Neural crest cell (in vitro differentiated cells): ENCODE measurements at places on chromosomes 3 and 15.
A peak's percentile ranks its signal among the peaks of the same experiment; 100 is the strongest.

- H3K36me3 ChIP-seq = peaks cover 13% of the 10 kb centered on the region
- no peak for DNase-seq
- H3K27ac ChIP-seq = peak overlapping the region; percentile 13
- H3K27me3 ChIP-seq = no peaks in the 10 kb centered on the region
- H3K4me3 ChIP-seq = peak overlapping the region; percentile 4
Measured at GRCh38 chr15:99253381-99254090, 2.3 kb downstream of the LRRC28 start.

DNA sequence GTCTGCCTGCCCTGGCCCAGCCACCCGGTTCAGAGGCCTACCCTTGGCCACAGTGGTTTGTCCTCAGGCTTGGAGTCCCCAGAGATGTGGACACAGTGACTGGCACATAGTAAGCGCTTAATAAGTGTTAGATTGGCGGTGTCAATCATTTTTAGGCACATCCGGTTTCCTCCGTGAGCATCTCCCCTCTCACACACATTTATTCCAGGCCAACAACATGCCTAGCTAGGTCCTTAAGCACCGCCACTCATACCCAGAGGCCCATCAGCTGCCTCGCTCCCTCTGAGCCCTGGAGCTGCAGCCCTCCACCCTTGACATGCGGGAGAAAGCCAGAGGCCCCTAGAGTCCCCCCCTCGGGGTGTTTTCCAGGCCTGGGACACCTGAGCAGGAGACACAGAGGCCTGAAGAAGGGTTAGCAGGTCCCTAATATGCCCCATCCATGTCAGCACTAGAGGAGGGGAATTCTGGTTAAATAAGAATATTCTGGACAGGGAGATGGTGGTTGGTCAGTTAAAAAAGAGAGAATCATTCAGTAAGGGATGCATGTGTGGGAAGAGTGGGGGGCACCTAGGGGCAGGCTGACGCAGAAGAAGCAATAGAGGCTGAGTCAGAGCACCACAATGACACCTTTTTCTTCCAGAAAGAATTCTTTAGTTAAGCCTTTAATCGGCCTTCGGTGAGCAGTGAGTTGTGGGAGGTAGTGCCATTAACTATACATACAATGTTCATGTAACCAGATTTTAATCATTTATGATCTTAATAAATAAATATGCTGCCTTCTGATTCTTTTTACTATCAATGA, 22.3 kb downstream of the NR2F2 start:
- peaks cover 80% of the 10 kb centered on the region for H3K4me1 ChIP-seq
- peak overlapping the region; percentile 89 for H3K27ac ChIP-seq
- no peaks in the 10 kb centered on the region for H3K36me3 ChIP-seq
- peaks cover 70% of the 10 kb centered on the region for H3K27me3 ChIP-seq
- H3K4me3 ChIP-seq = peak overlapping the region; percentile 83
- DNase-seq = no peak

DNA sequence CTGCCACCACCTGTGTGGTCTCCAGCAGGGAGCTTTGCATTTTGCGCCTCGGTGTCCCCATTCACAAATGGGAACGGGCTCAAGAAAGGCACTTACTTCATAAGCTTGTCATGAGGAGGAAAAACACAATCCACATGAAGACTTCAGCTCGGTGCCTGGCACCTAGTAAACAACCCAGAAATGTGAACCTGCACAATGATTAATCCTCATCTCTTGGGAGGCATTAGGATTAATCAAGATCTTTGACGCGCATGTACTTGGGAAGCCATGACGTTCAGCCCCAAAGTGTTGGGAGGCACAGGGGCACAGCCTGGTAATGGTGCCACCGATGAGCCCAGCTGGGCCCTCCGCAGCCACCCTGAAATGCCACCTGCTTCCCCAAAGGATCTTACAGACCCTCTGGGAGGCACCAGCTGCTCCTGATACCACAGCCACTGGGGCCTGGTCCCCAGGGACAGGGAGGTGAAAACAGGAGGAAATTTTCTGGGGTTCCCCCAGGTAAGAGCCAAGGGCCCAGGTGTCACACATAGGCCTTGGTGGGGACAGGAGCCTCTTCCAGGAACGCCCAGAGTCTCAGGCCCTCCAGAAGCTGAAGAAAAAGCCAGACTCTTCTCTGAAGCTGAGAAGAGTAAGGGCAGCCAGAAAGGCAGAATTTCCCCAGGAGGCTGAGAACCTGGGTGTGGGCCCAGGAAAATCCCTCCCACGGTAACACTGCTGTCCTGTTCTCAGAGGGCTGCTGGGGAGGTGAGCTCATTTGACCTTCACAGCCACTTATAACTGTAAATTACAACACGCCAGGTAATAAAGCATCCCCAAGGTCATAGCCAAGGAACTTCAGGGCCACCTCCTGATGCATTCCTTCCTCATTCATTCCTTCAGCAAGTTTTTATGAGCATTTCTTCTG, 507.5 kb downstream of the SHQ1 start:
- no peaks in the 10 kb centered on the region for H3K36me3 ChIP-seq
- DNase-seq = no peak
- no peaks in the 10 kb centered on the region for H3K27me3 ChIP-seq
- H3K4me3 ChIP-seq = no peak overlapping the region
- H3K27ac ChIP-seq = no peak overlapping the region

DNA sequence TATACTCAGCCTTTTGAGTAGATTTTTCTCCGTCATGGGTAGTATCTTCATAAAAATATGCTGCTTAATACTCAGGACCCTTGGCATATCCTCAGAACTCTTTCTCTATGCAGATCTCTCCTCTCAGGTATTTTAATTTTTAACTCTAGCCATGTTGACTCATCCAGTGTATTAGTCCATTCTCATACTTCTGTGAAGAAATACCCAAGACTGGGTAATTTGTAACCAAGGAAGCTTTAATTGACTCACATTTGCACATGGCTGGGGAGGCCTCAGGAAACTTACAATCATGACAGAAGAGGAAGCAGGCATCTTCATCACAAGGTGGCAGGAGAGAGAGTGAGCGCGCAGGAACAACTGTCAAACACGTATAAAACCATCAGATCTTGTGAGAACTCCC, 129.3 kb upstream of the CD96 start:
- no peaks in the 10 kb centered on the region for H3K36me3 ChIP-seq
- no peaks in the 10 kb centered on the region for H3K27me3 ChIP-seq
- no peak for DNase-seq
- no peak overlapping the region for H3K27ac ChIP-seq
- H3K4me3 ChIP-seq = no peak overlapping the region
- no peaks in the 10 kb centered on the region for H3K4me1 ChIP-seq

DNA sequence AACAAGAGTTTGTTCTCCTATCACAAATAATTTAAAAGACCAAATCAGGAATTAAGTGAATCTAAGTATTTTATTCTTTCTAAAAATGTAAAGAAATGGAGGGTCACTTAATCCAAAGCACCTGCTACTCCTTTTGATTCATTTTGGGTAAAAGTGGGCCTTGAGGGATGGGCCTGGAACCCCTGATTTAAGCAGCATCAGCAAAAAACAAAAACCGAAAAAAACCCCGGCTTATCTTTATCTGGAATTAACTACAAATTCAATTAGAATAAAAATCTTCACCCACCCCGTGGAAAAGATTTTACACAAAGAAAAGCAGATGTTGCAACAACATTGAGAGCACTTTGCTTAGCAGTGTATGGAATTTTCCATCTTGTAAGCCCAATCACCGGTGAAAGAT, 1018.2 kb downstream of the MCTP2 start:
- no peak overlapping the region for H3K27ac ChIP-seq
- no peak for DNase-seq
- H3K4me3 ChIP-seq = no peak overlapping the region
- H3K27me3 ChIP-seq = no peaks in the 10 kb centered on the region

DNA sequence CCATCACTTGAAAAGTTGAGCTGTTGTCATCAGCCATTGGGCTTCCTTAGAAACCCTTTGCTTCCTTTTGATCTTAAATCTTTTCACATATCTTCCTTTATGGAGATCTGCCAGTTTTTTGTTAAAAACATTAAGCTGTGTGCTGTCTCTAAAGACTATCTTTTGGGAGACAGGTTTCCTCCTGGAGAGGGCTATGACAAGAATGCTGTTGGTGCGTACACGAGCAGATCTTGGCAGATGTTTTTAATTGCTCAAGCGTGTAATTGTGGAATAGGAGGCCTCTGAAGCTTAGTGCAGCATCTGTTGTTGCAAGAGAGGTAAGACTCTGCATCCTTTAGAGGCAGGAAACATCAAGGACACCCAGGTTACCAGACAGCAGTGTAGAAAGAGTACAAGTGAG, 56.8 kb downstream of the PHLDB2 start:
- H3K27me3 ChIP-seq = no peaks in the 10 kb centered on the region
- H3K4me3 ChIP-seq = no peak overlapping the region
- H3K27ac ChIP-seq = no peak overlapping the region
- no peak for DNase-seq
- H3K36me3 ChIP-seq = peaks cover 26% of the 10 kb centered on the region
- peaks cover 30% of the 10 kb centered on the region for H3K4me1 ChIP-seq

GRCh38 chr15:72570059-72570458, 84.4 kb upstream of the GOLGA6B start:
- H3K36me3 ChIP-seq = peaks cover 11% of the 10 kb centered on the region
- H3K27me3 ChIP-seq = no peaks in the 10 kb centered on the region
- no peak for DNase-seq
- H3K4me3 ChIP-seq = no peak overlapping the region
- H3K27ac ChIP-seq = no peak overlapping the region
- H3K4me1 ChIP-seq = no peaks in the 10 kb centered on the region

DNA sequence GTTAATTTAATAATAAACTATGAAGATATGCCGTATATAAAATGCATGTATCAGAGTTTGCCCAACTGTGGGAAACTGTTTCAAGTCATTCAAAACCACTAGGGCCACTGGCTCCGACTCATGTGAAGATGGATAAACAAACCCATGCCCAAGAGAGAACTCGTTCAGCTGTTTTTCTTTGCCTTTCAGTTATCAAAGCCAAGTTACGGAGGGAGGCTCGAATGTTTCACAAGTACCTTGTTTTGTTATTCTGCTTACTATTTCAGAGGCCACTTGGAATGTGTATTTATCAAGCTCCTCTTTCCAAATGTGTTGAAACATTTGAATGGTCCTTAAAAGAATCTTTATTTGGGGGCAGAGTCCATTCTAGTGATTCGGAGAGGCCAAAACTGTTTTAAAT, 82.1 kb downstream of the DUT start:
- H3K36me3 ChIP-seq = peaks cover 9% of the 10 kb centered on the region
- no peak for DNase-seq
- H3K4me1 ChIP-seq = no peaks in the 10 kb centered on the region
- H3K27ac ChIP-seq = no peak overlapping the region
- H3K4me3 ChIP-seq = no peak overlapping the region

DNA sequence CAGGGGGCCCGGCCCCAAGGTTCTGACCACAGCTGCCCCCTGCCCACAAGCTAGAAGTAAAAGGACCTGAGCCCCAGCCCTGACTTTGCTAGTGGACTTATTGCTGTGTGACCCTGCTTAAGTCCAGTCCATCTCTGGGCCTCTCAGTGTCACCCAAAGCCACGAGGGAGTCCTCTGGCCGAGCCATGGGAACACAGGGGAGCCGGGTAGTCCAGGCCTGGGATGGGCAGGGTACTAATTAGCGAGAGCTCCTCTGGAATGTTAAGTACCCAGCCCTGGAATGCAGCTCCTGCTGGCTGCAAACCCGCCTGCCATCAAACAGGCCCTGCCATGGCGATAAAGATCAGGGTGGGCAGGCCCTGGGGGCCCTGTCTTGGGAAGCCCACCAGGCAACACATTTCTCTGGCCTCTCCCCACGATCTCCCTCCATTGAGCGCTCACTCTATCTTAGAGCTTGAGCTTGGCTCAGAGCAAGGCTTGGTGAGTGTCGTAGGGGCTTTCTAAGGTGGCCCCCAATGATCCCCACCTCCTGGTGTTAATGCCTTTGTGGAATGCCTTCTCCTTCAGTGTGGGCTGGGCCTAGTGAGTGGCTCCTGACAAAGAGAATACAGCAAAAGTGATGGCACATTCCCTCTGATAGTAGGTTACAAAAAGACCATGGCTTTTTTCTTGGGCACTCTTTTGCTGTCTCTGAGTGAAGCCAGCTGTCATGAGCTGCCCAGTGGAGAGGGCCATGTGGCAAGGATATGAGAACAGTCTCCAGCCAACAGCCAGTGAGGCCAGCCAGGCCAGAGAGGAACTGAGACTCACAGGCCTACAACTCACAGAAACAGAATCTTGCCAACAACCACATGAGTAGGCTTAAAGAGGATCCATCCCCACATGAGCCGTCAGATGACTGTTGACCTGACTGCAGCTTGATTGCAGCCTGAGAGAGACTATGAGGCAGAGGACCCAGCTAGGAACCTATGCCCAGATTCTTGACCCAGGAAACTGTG, 133.1 kb downstream of the SMAD6 start:
- H3K4me3 ChIP-seq = no peak overlapping the region
- H3K27me3 ChIP-seq = no peaks in the 10 kb centered on the region
- no peaks in the 10 kb centered on the region for H3K36me3 ChIP-seq
- H3K4me1 ChIP-seq = peaks cover 5% of the 10 kb centered on the region
- DNase-seq = no peak
- no peak overlapping the region for H3K27ac ChIP-seq

- peak; percentile 14 for DNase-seq
- peak overlapping the region; percentile 14 for H3K4me3 ChIP-seq
- H3K36me3 ChIP-seq = peaks cover 6% of the 10 kb centered on the region
- H3K27me3 ChIP-seq = peaks cover 4% of the 10 kb centered on the region
- H3K4me1 ChIP-seq = peaks cover 40% of the 10 kb centered on the region
Measured at GRCh38 chr15:70406617-70407335, 309.1 kb upstream of the TLE3 start.

GRCh38 chr3:195738274-195739044, 17.7 kb downstream of the MUC20 start:
- no peak overlapping the region for H3K4me3 ChIP-seq
- H3K4me1 ChIP-seq = peaks cover 2% of the 10 kb centered on the region
- peaks cover 20% of the 10 kb centered on the region for H3K27me3 ChIP-seq
- no peaks in the 10 kb centered on the region for H3K36me3 ChIP-seq
- DNase-seq = no peak

DNA sequence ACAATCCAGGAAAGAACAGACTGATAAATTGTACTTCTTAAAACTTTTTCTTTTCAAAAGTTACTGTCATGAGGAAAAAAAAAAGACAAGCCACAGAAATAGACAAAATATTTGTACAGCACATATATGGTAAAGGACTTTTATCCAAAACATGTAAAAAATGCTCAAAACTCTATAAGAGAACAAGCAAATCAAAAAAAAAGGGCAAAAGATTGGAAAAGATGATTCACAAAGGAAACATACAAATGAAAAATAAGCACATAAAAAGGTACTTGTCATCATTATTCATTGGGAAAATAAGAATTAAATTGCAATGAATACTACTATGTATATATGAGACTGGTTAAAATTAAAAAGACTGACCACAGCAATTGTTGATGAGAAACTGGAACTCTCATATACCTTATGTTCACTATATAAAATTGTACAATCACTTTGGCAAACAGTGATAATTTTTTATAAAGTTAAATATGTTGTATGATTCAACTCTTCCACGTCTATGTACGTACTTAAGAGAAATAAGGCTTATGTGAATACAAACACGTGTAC, 39.7 kb downstream of the DIPK2A start:
- H3K4me3 ChIP-seq = no peak overlapping the region
- H3K36me3 ChIP-seq = no peaks in the 10 kb centered on the region
- peaks cover 5% of the 10 kb centered on the region for H3K4me1 ChIP-seq
